Effector CD8-positive, alpha-beta T cell (primary cell): ENCODE measurements at places on chromosomes 7 and 10.

DNA sequence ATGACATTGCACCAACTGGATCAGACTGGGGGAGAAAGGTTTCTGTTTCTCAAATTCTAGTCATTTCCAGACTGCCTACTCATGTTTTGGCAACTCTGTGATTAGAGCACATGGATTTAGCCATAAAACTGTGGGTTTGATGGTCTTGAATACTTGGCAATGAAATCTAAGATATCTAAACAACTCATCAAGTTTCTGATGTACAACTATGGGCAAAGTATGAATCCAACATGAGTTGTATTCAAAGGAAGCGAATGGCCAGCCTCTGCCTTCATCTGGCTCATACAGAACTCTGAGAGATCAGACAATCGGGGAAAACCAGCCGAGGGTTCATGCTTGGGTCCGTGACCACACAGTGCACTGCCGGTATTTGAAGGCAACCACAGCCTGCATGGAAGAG lies 144.3 kb downstream of the ADAM12 start:
- DNase-seq, result no peak

GRCh38 chr10:61169294-61169693 lies 225.3 kb upstream of the RHOBTB1 start:
- DNase-seq, result no peak

DNA sequence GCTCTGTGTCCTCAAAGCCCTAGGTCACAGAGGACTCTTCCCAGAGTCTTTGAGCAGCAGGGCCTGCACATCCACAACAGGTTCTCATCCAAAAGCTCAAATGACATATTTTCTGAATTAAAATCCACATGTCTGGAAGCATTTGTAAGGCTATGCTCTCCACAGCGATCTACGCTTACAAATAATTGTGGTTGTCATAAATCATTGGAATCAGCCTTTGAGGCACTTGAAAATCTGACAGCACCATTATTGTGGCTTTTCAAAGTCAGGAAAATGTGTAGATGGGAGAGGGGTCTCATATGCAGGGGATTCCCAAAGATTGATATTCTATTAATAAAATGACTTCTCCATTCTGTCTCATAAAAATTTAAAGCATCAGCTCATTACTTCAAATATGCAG lies 16.3 kb downstream of the GPR26 start:
- no peak for DNase-seq

DNA sequence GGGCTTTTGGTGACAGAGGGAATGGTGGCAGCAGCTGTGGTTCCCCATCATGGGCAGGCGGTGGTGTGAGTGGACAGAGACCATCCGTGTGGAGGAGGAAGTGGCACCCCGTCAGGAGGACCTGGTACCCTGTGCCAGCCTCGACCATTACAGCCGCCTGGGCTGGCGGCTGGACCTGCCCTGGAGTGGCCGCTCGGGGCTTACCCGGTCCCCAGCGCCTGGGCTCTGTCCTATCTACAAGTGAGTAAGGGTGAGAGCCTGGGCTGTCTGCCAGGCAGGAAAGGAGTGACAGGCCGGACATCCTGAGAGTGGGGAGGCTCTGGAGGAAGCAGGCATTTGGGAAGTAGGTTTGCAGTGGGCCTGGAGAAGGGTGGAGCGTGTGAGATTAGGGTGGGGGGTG lies 2.9 kb upstream of the ZNF467 start:
- no peak for DNase-seq

DNA sequence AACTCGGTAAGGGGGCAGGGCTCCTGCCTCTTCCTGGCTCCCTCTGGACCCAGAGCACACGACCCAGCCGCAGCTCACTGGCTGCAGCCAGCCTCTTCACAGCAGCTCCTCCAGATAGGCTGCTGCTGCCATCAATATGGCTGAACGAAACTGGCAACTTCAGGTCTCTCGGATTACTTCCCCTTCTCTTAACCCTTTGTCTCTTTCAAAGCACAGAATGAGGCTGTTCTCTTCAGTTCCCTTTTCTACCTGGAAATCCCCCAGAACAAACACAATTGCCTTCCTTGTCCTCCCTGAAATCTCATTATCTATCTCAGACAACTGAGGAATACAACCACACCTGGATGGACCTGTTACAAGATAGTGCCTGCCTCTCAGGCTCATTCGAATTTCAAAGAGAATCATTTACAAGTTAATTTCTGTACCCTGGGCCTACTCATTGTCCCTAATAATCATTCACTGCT lies 193.4 kb upstream of the MBL2 start:
- no peak for DNase-seq

DNA sequence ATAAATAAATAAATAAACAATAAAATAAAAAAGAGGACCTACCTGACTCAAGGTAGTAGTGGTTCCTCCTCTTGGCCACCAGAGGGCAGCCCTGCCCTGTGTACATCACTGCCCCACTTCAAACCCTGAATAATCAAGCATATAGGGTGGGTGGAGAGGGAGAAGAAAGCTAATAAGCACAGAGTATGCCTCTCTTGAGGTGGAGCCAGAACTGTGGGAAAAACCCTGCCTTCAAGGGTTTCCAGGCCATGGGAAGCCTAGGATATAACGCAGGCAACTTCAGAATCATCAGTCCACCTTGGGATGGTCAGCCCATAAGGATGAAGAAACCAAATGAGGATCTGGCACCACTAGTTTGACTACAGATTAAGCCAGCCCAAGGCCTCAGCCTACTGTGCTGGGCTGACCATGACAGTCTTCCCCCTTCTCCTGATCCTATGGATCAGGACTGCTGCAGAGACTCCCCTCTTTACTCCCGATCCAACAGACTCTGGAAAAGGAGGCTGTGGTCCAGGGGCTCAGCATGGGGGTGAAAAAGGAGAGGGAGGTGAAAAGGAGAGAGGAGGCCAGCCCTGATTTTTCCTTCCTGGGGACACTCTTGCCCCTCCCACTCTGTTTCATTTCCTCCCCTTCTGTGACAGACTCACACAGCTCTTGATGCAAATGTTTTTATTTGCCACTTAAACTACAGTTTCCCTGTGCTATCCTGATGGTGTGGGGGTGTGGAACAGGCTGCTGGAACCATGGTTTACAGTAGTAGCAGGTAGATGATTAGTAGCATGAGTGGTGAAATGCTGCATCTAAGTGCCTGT lies 10.1 kb downstream of the AVPI1 start:
- peak; percentile 18 for DNase-seq

- no peak for DNase-seq
Observed at GRCh38 chr7:84081973-84082522, 112.5 kb downstream of the SEMA3A start.

DNA sequence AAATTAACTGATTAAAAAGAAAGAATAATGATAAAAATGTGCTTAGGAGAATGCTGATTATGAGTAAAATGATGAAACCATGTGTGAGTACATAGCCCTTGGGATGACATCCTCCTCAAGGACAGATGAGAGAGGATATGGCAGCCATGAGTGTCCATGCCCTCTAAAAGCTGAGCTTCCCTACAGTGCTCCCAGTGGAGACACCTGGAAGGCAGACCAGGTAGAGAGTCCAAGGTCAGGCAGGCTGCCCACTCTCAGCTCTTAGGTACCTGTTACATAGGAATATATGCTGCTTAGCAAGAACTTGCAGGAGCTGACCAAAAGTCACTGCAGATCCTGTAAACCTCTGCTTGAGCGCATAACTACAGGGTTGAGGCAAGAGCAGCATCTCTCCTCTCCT lies 169.7 kb upstream of the TMEM229A start:
- DNase-seq, result no peak

GRCh38 chr10:7102084-7102483 lies 308.8 kb downstream of the SFMBT2 start:
- DNase-seq, result no peak

GRCh38 chr7:125098377-125098970 lies 168.8 kb upstream of the POT1 start:
- no peak for DNase-seq

GRCh38 chr7:151249034-151249731 lies 689 bp upstream of the SMARCD3 start:
- DNase-seq, result no peak

GRCh38 chr7:44583146-44583865 lies 1.3 kb upstream of the TMED4 start:
- no peak for DNase-seq

DNA sequence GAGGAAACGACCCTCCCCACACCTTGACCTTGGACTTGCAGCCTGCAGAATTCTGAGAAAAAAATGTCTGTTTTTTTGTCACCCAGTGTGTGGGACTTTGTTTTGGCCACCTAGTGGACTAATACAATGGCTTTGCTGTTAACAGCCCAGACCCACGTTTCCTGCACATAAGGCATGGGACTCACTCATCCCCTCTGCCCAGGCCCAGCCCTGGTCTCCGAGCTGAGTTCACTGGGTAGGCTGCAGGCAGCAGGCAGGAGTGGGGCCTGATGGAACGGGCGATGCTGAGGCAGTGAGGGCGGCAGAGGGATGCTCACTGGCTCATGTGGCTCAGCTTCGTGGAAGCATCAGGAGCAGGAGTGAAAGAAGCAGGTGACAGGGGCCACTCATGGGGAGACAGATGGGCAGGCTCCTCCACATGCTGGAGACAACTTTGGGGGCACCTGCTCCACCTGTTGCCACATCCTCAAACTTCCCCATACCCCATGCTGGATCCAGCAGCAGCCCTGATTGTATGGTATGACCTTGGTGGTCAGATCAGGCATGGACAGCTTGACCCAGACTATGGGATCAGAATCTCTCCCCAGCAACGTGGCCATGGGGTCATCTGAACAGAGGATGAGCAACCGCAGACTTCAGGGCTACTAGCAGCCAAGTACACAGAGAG lies 65.8 kb upstream of the ANTXRL start:
- DNase-seq, result no peak

- DNase-seq, result no peak
Observed at GRCh38 chr7:22628112-22628511, 98.9 kb upstream of the IL6 start.

DNA sequence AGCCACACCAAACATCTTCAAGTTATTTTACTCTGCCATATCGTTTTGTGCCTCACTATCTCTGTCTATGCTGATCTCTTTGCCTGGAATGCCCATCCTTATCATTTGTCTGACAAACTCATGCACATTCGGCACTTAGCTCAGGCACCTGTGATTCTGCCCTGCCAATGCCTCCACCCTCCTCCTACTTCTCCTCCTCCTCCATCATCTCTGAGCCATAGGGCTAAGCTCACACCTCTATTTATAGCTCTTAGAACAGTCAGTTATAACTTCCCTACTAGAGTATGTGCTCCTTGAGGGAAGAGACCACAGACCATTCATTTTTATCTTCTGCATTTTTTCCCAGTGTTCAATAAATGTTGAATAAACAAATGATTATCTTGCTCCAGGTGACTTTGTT lies 51.2 kb upstream of the CDK13 start:
- no peak for DNase-seq

DNA sequence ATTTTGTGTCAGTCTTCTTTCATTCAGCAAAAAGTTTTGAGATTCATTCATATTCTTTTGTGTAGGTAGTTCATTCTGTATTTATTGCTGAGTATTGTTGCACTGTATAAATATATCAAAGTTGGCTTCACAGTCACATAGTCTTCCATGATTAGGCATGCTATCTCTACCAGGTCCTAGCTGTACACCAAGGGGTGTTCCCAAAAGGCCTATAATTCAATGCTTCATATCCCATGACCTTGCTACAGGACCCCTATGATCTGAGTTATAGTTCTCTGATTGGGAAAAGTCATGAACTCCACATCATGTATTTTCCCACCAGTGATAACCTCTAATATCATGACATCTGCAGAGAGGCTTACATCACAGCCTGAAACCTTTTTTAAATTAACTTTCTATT lies 47.3 kb upstream of the MAGI2 start:
- DNase-seq, result no peak

DNA sequence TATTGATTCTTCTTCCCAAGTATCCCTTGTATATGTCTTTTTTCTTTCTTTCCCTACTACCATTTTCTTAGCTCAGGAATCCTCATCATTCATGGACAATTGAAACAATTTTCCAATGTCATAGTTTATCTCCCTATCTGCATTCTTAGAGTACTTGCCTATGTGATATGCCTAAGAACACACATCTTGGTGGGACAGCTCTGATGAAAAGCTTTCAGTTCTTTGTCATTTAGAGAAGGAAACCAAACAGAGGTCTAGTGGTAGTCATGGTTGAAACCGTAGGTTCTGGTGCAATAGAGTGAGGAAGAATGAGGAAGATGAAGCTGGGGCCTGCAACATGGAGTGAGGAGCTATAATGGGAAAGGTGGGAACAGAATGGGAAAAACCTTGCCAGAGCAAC lies 28.2 kb downstream of the TDRD1 start:
- no peak for DNase-seq

- no peak for DNase-seq
Observed at GRCh38 chr7:96532428-96532935, 177.2 kb downstream of the SEM1 start.

GRCh38 chr7:105806592-105807447 lies 69.6 kb downstream of the ATXN7L1 start:
- DNase-seq, result no peak

- DNase-seq, result no peak
Observed at GRCh38 chr7:75638594-75639070, 100.1 kb downstream of the HIP1 start.

DNA sequence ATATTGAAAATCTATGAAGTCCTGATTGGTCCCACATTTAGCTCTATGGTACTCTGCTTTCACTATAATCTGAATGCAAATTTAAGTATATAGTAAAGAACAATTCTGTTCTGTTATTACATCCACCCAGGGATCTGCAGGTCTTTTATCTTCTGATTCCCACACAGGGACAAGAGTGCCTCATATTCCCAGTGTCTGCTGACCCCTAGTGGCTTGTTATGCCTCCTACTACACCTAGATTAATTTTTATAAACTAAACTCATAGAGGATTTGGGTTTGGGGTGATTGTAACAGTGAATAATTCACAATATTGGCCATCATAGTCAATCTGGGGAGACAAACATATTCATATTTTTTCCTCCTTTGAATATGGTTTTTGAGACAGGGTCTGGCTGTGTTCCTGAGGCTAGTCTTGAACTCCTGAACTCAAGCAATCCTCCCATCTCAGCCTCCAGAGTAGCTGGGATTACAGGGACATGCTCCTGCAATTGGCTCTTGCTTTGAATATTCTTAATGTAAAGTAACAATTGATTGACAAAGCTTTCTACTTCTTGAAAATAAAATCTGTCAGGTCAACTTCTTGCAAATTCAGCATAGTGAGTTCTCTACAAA lies 282.1 kb downstream of the KCND2 start:
- DNase-seq, result no peak
